Stimulated activated CD8-positive, alpha-beta memory T cell treated with anti-CD3 and anti-CD28 coated beads, Interleukin-7, amount 100 ng/mL, for 1 hour (primary cell): ENCODE measurements at places on chromosomes 6 and 20.

- no peak for DNase-seq
Observed at GRCh38 chr6:78347191-78347916, 520.0 kb upstream of the IRAK1BP1 start.

DNA sequence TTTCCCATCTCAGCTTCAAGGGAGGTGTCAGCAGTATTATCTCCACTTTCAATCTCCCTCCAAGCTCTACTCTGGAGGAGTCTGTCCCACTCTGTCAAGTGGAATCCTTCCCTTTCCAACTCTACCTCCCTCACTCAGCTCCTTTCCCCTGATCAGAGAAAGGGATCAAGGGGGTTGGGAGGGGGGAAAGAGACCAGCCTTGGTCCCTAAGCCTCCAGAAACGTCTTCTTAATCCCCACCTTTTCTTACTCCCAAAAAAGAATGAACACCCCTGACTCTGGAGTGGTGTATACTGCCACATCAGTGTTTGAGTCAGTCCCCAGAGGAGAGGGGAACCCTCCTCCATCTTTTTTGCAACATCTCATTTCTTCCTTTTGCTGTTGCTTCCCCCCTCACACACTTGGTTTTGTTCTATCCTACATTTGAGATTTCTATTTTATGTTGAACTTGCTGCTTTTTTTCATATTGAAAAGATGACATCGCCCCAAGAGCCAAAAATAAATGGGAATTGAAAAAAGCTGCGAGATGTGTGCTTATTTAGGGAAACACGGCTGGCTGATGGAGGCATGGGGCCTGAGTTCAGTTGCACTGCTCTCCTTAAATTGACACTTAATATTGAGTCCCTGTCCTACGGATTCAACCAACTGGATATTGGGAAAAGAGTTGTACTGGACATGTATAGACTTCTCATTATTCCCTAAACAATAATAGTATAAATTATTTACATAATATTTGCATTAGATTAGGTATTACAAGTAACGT is 4.9 kb downstream of the TUBB start:
- no peak for DNase-seq

DNA sequence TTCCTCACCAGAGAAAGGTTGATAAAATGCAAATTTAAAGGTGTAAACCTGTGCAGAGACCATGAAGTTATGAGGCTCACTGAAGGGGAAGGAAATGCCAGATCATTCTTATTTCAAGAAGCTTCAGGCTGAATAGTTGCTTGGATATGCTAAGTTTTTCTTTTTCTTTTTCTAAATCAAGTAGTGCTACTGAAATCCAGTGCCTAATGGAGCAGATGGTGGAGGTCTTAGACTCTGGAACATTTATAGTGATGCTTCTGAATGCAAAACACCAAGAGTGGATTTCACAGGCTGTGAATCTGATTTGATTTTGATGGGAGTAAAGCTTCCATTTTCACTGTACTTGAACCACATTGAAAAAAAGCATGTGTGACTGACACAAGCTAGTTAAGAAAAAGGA is 151.2 kb upstream of the BEND3 start:
- no peak for DNase-seq

GRCh38 chr20:62979310-62979709 is 26.8 kb downstream of the SLC17A9 start:
- DNase-seq = no peak

DNA sequence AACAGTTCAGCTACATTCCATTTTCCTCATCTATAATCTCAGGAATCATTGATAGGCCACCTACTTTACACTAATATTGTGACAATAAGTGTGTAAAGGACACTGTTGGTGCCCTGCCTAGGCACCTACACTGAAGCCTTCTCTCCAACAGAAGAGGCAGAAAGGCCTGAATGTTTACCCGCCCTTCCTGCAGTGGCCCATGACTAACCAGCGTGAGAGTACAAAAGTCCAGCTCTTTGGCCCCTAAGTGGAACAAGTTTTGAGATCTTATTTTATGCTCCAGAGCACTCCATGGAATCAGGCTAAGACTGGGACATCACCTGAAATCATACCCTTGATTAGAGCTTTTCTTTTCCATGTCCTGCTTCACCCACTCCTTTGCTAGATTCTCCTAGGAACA is 359.7 kb downstream of the ARHGAP18 start:
- no peak for DNase-seq

DNA sequence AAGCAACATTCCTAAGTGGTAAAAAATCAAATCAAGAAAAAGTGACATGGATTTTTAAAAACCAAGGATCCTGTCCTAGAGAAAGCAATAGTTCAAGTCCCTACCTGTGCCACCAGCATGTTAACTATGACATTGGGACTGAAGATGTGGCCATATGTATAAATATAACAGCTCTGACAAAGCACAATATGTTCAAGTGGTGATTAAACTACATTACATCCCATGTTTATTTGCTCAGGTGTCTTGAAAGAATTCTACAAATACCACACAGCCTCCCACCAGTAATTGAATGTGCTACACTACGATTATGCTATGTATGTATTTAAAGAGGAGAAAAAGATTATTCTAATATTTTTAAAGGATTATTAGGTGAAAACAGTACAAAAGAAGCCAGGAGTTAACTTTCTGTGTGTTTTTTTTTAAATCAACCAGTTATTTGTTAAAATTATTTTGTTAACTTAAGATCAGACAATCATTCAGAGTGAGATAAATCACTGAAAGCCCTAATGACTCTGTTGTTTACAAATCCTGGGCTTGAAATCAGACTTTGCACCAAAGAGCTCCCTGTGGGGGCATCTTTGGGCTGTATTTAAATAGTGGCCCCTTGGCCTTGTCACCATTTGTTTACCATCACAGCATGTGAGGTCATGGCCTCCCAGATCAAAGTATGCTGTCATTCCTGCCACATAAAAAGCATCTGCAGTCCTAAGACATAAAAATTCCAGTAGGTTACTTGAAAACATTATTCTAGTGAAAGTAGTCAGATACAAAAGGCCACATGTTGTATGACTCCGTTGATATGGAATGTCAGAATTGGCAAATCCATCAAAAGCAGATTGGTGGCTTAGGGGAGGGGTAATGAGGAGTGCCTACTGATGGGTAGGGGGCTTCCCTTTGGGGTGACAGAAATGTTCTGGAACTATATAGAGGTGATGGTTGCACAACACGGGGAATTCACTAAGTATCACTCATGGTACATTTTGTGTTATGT is 17.1 kb downstream of the TTLL2 start:
- no peak for DNase-seq

- no peak for DNase-seq
Observed at GRCh38 chr6:39698789-39699188, 26.4 kb downstream of the KIF6 start.

GRCh38 chr20:1371202-1371782 is 21.6 kb downstream of the FKBP1A start:
- DNase-seq = no peak

DNA sequence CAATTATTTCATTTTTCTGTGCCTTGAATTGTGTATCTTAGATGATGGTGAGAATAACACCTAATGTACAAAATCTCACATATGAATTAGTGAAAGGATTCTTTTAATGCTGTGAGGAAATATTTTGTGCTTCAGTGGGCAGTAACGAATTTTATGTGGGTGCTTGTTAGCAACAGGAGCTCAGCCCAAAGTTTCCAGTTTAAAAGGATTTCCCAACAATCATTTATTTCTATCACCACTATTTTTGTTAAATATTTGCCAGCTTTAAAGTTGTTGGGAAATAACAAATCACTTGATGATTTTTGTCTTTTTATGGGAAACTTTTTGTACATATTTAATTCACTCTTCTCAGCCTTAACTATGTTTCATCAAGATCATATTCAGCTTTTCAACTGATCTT is 111.8 kb downstream of the QKI start:
- no peak for DNase-seq

DNA sequence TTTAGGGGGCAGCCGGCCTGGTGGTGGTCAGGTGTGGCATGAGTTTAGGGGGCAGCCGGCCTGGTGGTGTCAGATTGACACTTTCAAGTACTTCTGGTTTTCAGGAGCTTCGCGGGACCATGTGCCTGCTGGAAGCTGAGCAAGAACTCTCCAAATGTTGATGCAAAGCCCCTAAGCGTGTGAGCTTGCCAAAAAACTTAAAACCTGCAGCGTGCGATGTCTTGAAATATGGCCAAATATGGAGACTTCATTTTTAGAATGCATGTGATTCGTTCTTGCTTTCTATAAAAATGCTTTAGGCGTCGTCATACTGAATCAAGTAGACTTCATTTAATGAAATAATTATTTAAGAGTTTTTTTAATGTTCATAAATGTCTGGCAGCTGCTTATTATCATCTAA is 149.4 kb downstream of the SMOC2 start:
- DNase-seq = no peak

DNA sequence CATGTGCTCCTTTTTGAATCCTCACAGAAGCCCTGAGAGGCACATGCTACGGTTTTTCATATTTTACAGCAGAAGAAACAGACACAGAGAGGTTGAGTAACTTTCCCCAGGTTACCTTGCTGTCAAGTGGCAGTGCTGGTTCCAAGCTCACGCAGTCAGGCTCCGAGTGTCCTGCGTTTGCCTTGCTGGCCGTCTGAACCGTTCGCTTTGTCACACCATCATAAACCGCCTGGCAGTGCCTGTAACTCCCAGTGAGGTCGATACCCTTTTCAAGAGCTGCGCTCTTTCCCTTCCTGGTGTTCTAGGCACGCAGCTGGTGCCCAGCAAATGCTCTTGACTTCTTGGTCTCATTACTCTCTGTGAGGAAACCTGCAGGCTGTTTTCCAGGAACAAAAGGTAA is 31.3 kb upstream of the KCNG1 start:
- no peak for DNase-seq

GRCh38 chr6:43798688-43799444 is 28.9 kb downstream of the VEGFA start:
- DNase-seq = no peak

GRCh38 chr20:35012227-35013069 is 56.8 kb downstream of the MYH7B start:
- DNase-seq = no peak

GRCh38 chr20:57440678-57441509 is 49.7 kb downstream of the RBM38 start:
- no peak for DNase-seq

- no peak for DNase-seq
Observed at GRCh38 chr6:143961066-143961465, 47.0 kb downstream of the PLAGL1 start.

- no peak for DNase-seq
Observed at GRCh38 chr6:107237992-107238660, 122.8 kb upstream of the BEND3 start.

- DNase-seq = no peak
Observed at GRCh38 chr6:65088575-65088974, 618.5 kb downstream of the EYS start.

DNA sequence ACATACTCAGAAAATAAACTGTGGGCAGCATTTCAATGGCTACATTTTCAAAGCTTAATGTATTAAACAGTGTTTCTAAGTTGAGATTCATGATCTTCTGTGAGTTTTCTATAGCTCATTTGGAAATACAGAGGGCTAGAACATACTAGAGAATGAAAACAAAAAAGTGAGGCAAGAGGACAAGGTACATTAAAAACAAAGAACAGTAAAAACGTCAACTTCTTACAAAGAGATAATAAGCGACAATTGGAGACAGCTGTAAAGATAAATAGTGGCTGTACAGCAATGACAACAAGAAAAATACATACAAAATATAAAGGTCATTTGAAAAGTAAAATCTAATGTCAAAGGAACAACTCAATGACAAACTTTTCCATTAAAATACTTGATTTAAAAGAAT is 94.3 kb downstream of the REV3L start:
- no peak for DNase-seq

- no peak for DNase-seq
Observed at GRCh38 chr6:11050731-11051130, 6.6 kb upstream of the ELOVL2 start.

GRCh38 chr6:87653074-87653962 is 48.7 kb downstream of the AKIRIN2 start:
- DNase-seq = no peak

GRCh38 chr20:39812116-39812515 is 850.0 kb downstream of the DHX35 start:
- no peak for DNase-seq

GRCh38 chr6:107390685-107391435 is 68.5 kb downstream of the PDSS2 start:
- DNase-seq = no peak

GRCh38 chr20:56867128-56867527 is 238.0 kb downstream of the TFAP2C start:
- no peak for DNase-seq

- no peak for DNase-seq
Observed at GRCh38 chr6:142693441-142693840, 251.5 kb downstream of the HIVEP2 start.

DNA sequence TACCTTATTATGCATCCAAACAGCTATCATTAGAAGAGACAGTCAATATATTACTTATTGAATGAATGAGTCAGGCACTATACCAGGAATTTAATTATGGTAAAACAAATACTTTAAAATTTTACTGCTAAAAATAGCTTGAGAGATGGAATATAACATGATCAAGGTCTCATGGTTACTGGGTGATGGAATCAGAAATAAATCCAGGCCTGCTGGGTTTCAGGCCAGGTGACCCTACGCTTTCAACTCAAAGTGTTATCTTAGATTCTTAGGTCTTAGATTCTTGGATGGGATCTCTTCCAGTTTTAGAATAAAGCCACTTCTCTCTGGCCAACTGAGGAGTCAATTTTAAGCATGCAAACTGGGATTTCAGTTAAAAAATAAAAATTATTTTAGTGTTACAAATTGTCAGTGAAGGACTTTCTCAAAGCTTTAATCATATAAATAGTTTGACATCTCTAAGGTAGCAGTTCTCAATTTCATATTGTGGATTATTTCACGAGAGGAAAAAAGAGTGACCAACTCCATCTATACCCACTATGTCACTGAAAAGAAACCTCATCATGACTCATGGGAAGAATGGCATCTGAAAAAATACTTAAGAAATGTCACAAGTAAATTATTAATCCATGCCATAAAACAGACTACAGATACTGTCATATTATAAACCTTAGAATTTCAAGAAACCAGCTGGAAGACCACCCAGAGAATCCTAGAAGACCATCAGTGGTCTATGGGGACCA is 283.4 kb upstream of the RUNX2 start:
- no peak for DNase-seq

- DNase-seq = no peak
Observed at GRCh38 chr6:106514583-106514885, 114.8 kb downstream of the RTN4IP1 start.

GRCh38 chr20:23971310-23971709 is 17.3 kb downstream of the GGTLC1 start:
- no peak for DNase-seq

GRCh38 chr6:5425267-5425666 is 164.0 kb downstream of the FARS2 start:
- DNase-seq = no peak

DNA sequence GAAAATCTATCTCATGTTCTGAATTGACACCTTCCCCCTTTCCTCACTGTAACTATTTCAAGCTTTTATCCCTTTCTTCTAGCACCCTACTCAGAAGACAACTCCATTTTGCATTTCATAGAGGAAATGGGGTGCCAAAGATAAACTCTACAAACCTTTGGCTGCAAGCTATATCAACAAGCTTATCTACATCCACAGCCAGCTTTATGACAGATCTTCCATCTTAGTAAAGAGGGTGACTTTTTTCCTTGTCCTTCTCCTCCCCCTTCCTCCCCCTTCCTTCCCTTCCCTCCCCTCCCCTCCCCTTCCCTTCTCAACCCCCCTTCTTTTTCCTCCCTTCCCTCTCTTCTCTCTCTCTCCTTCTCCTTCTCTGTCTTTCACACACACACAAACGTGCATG is 58.0 kb upstream of the OLIG3 start:
- DNase-seq = no peak

- DNase-seq = no peak
Observed at GRCh38 chr6:113651920-113652319, 205.2 kb upstream of the MARCKS start.

- no peak for DNase-seq
Observed at GRCh38 chr6:43760210-43761168, 9.5 kb upstream of the VEGFA start.
